T-cell (primary cell): ENCODE measurements at places on chromosomes 5 and 9.

- no peak for DNase-seq
- H3K27me3 ChIP-seq = peaks cover 12% of the 10 kb centered on the region
- H3K36me3 ChIP-seq = no peaks in the 10 kb centered on the region
- no peak overlapping the region for H3K27ac ChIP-seq
Observed at GRCh38 chr5:79873187-79873586, 117.9 kb downstream of the MTX3 start.

GRCh38 chr9:105047742-105048041 is 119.7 kb upstream of the ABCA1 start:
- H3K27me3 ChIP-seq = no peaks in the 10 kb centered on the region
- H3K4me3 ChIP-seq = no peak overlapping the region
- peaks cover 12% of the 10 kb centered on the region for H3K4me1 ChIP-seq
- H3K36me3 ChIP-seq = no peaks in the 10 kb centered on the region
- no peak overlapping the region for H3K27ac ChIP-seq

GRCh38 chr5:139140591-139141071 is 57.5 kb downstream of the SIL1 start:
- no peak overlapping the region for H3K27ac ChIP-seq
- no peak for DNase-seq
- no peaks in the 10 kb centered on the region for H3K27me3 ChIP-seq
- no peaks in the 10 kb centered on the region for H3K36me3 ChIP-seq

DNA sequence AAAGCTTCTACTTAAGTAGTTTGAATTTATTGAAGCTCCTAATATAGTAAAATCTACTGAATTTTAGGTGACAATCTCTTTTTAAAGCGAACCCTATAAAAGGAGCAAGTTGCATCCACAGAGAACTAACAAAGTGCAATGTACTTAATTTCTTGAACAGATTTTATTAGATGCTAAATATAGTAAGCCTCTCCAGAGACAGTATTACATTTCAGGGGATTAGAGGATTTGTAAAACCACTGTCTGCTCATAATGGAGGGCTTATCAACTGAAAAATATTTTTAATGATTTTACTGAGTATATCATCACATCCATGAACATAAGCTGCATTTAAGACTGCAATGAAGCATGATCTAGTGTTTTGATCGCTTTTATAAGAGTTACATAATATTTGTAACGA is 230.0 kb upstream of the EFNA5 start:
- no peak overlapping the region for H3K4me3 ChIP-seq
- H3K27me3 ChIP-seq = no peaks in the 10 kb centered on the region
- H3K27ac ChIP-seq = no peak overlapping the region
- DNase-seq = no peak
- H3K4me1 ChIP-seq = no peaks in the 10 kb centered on the region
- H3K36me3 ChIP-seq = no peaks in the 10 kb centered on the region

DNA sequence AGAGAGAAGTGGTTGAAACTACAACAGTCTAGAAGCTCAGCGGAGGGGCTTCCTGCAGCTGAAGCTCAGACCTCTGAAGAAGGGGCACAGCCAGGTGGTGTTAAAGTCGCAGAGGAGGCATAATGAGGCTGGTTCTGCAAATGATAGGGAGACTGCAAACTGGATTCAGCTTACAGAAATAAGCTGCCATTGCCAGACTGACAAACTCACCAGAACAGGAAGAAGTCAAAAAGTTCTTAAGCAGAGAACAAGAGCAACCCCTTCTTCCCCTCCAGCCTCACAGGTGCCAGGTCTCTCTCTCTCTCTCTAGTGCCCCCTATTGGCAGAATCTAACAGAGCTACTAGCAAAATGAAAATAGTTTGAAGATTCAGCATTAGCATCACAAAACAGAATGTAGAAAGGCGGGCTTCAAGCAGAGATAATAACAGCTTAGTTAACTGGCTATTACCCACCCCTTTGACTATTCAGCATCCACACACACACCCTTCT is 76.7 kb downstream of the GRAMD2B start:
- no peak overlapping the region for H3K4me3 ChIP-seq
- peak; percentile 11 for DNase-seq
- H3K36me3 ChIP-seq = no peaks in the 10 kb centered on the region
- no peaks in the 10 kb centered on the region for H3K27me3 ChIP-seq
- peaks cover 9% of the 10 kb centered on the region for H3K4me1 ChIP-seq
